ENCODE measurements at places on chromosomes 11 and 22.

DNA sequence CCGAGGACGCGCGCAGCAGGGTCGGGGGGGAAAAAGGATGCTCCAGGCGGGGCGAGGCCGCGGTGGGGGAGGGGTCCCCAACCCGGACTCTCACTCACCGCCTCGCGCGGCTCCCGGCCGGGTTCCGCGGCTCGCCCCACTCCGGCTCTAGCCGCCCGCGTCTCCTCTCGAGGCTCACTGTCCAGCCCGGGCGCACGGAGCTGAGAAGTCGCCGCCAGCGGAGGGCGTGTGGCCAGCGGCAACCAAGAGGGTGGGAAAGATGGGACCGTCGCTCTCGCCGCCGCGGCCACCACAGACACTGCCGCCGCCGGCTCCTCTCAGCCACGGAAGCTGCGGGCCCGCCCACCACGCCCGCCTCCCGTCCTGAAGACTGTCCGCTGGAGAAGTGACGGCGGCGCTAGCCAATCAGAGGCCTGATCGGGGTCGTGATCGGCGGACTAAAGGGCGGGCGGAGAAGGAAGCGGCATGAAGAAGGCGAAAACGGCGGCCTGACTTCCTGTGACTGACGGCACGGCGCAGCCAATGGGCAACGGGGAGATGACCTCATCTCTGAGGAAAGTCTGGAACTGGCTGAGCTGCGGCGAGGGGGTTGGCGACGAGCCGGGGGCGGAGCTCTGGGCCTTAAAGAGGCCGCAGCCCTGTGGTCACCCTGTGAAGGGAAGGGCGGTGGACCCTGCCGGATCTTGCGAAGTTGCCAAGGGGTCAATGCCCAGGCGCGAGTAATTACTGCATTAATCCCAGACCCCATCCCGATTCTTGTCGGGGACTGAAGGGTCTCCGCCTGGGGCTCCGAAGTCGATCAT lies at the start of gene MRTFA:
Gene MRTFA (minus strand): TSS at position 340 of the 803 bp plus-strand sequence.
- peak; percentile 99 for DNase-seq

DNA sequence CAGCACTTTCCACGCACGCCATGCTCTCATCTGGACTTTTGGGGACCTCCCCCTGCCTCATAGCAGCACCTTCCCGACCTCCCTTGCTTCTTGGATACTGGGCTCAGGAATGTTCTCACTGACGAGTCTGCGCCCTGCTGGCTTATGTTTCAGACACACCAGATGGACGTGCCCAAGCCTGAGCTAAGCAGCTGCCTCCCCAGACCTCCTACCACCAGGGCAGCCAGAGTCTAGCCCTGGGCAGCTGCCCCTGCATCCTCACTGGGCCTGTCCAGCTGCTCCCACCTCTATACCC lies 13.2 kb upstream of the RGL4 start:
- DNase-seq: no peak

- DNase-seq: no peak
Measured at GRCh38 chr11:131749101-131749500, 378.7 kb downstream of the NTM start.

- DNase-seq: no peak
Measured at GRCh38 chr11:130814440-130815096, 101.7 kb downstream of the SNX19 start.

- DNase-seq: no peak
Measured at GRCh38 chr11:35114906-35115687, 23.9 kb upstream of the CD44 start.

- no peak for DNase-seq
Measured at GRCh38 chr11:61545341-61545740, 35.5 kb downstream of the SYT7 start.

DNA sequence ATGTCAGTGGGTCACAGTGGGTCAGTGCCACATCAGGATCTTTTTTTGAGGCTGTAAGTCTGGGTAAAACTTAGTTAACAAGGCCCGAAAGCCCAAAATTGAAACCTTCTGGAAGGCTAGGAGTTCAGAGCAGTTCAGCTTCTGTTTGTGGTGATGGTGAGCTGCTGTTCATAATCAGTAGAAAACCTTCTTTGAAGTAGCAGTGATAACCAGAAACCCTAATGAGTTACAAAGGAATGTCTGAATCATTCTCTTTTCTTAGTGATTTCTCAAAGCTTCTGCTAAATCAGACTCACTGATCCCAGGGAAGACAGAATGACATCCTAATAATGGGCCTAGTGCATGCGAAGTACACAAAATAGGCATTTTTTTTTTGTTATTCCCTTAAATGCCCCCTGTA lies 124.7 kb downstream of the PARVA start:
- DNase-seq: no peak

DNA sequence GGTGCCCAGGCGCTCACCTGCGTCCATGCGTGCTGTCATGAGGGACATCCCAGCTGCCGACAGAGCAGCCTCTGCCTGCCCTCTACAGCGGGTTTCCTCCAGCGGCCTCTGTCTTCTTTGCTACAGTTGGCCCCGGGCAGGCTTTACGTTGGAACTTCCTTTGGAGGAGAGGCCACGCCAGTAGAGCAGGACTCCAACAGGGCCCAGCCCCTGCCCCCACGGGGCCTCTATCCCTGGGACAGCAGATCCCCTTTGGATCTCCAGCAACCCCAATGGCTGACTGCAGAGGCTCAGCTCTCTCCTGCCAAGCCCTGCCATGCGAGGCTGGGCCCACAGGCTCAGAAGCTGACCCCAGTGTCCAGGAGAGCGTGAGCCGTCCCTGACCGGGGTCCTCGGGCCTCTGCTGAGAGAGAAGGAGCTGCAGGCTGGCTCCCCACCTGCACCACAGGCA lies 12.1 kb downstream of the TRPM5 start:
- no peak for DNase-seq

All from stimulated activated CD8-positive, alpha-beta memory T cell treated with anti-CD3 and anti-CD28 coated beads, Interleukin-7, amount 100 ng/mL, for 1 hour (primary cell).